Activated CD4-positive, alpha-beta T cell treated with anti-CD3 and anti-CD28 coated beads, Interleukin-2, amount 10 ng/mL, durations not matched to agents 7 days and 5 days (primary cell): ENCODE measurements at places on chromosomes 2 and 18. TPM values are rescaled to one million over a fixed set of nuclear protein-coding genes. Genes with fewer than 3 reads are reported as not detected.

GRCh38 chr2:240140511-240140910, at the start of gene OTOS:
Gene OTOS, minus strand, starts transcription at chr2:240140658. Its CDS starts 332 bp downstream, at chr2:240140326.
- H3K4me1 ChIP-seq = peaks cover 5% of the 10 kb centered on the region
- no peaks in the 10 kb centered on the region for H3K36me3 ChIP-seq
- H3K4me3 ChIP-seq = no peak within 1 kb of the TSS
- H3K27ac ChIP-seq = no peak within 1 kb of the TSS
- no peak for DNase-seq

GRCh38 chr2:235621736-235622135, 127.9 kb downstream of the AGAP1 start:
- H3K4me1 ChIP-seq = no peaks in the 10 kb centered on the region
- H3K27ac ChIP-seq = no peak overlapping the region
- DNase-seq = no peak

DNA sequence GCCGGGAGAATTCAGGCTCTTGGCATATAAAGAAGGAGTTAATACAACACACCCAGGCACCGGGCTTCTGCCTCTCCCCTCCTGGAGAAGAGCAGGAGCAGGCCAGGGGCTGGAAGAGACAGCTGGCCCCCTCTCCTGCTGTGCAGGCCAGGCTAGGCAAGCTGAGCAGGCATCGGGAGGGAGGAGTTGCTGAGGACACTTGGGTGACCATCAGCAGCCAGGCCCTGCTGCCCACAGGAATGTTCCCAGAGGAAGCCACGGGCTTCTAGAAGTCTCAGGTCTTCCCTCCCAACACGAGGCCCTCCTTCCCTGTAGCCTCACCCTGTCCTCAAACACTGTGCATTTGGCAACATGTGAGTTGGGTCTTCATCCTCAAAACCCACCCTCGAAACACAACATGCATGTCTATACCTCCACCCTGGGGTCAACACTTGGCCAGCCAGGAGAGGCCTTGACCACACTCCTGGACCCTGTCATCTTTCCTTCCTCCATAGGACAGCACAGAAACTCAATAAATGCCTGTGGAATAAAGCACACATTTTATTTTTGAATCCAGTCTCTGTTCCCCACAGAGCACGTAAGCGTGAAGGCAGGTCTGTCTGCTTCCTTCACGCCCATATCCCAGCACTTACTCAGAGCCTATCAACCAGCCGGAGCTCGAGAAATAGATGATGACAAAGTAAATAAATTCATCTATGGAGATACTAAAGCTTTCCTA, 433.8 kb upstream of the ID2 start:
- no peak overlapping the region for H3K4me3 ChIP-seq
- no peak overlapping the region for H3K27ac ChIP-seq
- DNase-seq = no peak
- peaks cover 11% of the 10 kb centered on the region for H3K36me3 ChIP-seq
- no peaks in the 10 kb centered on the region for H3K4me1 ChIP-seq

GRCh38 chr2:164257742-164258141, 363.5 kb downstream of the GRB14 start:
- H3K27me3 ChIP-seq = no peaks in the 10 kb centered on the region
- H3K36me3 ChIP-seq = no peaks in the 10 kb centered on the region
- H3K27ac ChIP-seq = no peak overlapping the region
- H3K4me3 ChIP-seq = no peak overlapping the region
- no peaks in the 10 kb centered on the region for H3K4me1 ChIP-seq

- DNase-seq = no peak
- no peaks in the 10 kb centered on the region for H3K36me3 ChIP-seq
- no peak overlapping the region for H3K4me3 ChIP-seq
- H3K27ac ChIP-seq = no peak overlapping the region
- H3K27me3 ChIP-seq = no peaks in the 10 kb centered on the region
Observed at GRCh38 chr18:78679613-78680260, 299.9 kb upstream of the SALL3 start.

TTR gene
- not detected for total RNA-seq

DNA sequence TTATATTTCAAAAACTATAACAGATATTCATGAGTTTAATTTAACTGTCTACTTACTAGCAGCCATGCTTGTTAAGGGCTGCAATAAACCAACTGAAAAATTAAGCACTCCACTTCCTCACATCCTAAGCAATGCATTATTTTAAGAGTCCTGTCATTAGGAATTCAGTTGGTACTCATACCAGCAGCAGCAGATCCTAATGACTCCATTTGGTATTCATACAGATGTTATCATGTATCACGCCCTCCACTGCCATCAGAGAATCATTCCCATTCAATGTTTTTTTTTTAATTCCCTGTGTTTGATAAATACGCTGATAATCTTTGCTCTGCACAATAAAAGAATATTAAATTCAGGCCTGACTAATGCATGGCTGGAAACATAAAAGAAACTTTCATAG, 236.8 kb downstream of the AFF3 start:
- no peak for DNase-seq
- H3K27me3 ChIP-seq = no peaks in the 10 kb centered on the region
- H3K36me3 ChIP-seq = no peaks in the 10 kb centered on the region
- H3K27ac ChIP-seq = no peak overlapping the region

GRCh38 chr2:40546439-40547191, 94.7 kb upstream of the SLC8A1 start:
- H3K27ac ChIP-seq = no peak overlapping the region
- no peaks in the 10 kb centered on the region for H3K27me3 ChIP-seq
- no peaks in the 10 kb centered on the region for H3K4me1 ChIP-seq
- H3K4me3 ChIP-seq = no peak overlapping the region

- no peak for DNase-seq
- H3K4me3 ChIP-seq = no peak overlapping the region
- no peaks in the 10 kb centered on the region for H3K4me1 ChIP-seq
- H3K27me3 ChIP-seq = no peaks in the 10 kb centered on the region
- H3K27ac ChIP-seq = no peak overlapping the region
Observed at GRCh38 chr18:8397034-8397433, 212.2 kb upstream of the RAB12 start.

DNA sequence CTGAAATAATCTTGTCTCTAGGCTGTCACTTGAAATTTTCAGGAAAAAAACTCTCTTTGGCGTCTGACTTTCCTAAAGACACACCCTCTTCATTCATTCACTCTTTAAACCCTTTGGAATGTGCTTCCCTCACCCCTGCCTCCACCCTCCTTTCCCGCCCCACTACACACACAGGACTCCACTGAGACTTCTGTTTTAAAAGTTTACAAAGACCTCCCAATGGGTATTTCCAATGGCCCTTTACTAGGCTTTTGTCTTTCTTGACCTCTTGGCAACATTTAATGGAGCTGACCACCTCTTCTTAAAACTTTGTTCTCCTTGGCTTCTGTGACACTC, 96.1 kb downstream of the RBMS1 start:
- no peak overlapping the region for H3K4me3 ChIP-seq
- H3K36me3 ChIP-seq = peaks cover 29% of the 10 kb centered on the region
- H3K27me3 ChIP-seq = no peaks in the 10 kb centered on the region
- no peak for DNase-seq
- peaks cover 50% of the 10 kb centered on the region for H3K4me1 ChIP-seq
- H3K27ac ChIP-seq = no peak overlapping the region

IL1F10 gene
- not detected for total RNA-seq

DNA sequence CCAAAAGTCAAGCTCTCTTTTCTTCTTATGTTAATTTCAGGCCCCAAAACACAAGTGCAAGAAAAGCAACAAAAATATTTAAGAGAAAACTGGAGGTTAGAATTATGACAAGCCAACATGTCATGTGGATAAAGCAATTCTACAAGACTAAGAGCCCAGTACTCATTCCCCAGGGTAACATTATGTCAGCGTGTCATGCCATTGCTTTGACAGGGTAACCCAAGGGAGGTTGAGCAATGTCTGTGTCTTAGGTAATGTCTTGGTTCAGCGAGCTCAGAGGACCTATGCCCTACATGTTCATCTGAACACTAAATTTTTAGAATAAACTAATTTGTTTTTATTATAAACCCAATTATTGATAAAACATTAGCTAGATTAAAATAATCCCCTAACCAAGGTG, 173.2 kb upstream of the ZNF804A start:
- H3K27ac ChIP-seq = no peak overlapping the region
- H3K36me3 ChIP-seq = no peaks in the 10 kb centered on the region
- no peak overlapping the region for H3K4me3 ChIP-seq

SLC5A6 gene
- total RNA-seq = 34.2 TPM

NEDD4L gene
- total RNA-seq = 5.6 TPM

DNA sequence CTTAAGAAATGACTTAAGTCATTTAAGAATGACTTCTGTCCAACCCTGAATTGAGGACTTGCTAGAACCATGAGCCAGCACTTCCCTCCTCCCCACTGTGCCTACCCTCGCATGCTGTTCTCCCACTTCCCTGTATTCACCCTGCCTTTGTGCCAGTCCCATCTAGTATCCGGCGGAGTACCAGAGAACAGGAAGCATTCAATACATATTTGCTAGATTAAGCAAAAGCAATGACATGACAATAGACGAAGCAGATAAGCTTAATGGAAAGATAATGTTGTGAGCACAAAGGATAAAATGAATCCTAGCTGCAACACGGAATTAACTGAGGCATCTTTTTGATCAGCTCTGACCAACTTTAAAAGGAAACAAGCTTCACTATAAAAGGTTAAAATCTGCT, 328.5 kb downstream of the TDRD15 start:
- no peaks in the 10 kb centered on the region for H3K27me3 ChIP-seq
- no peaks in the 10 kb centered on the region for H3K36me3 ChIP-seq
- DNase-seq = no peak
- H3K27ac ChIP-seq = no peak overlapping the region
- H3K4me1 ChIP-seq = no peaks in the 10 kb centered on the region
- no peak overlapping the region for H3K4me3 ChIP-seq

TMEM247 gene
- total RNA-seq = not detected

DNA sequence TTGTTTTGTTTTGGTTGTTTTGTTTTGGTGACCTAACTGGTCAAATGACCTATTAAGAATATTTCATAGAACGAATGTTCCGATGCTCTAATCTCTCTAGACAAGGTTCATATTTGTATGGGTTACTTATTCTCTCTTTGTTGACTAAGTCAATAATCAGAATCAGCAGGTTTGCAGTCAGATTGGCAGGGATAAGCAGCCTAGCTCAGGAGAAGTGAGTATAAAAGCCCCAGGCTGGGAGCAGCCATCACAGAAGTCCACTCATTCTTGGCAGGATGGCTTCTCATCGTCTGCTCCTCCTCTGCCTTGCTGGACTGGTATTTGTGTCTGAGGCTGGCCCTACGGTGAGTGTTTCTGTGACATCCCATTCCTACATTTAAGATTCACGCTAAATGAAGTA, at the start of gene TTR:
Gene TTR (plus strand): TSS at position 250 of the 400 bp plus-strand sequence. CDS start 26 bp downstream, at position 276.
- H3K27ac ChIP-seq = no peak within 1 kb of the TSS
- H3K4me1 ChIP-seq = no peaks in the 10 kb centered on the region
- H3K36me3 ChIP-seq = no peaks in the 10 kb centered on the region
- no peak for DNase-seq

CD226 gene
- total RNA-seq = 113 TPM

DNA sequence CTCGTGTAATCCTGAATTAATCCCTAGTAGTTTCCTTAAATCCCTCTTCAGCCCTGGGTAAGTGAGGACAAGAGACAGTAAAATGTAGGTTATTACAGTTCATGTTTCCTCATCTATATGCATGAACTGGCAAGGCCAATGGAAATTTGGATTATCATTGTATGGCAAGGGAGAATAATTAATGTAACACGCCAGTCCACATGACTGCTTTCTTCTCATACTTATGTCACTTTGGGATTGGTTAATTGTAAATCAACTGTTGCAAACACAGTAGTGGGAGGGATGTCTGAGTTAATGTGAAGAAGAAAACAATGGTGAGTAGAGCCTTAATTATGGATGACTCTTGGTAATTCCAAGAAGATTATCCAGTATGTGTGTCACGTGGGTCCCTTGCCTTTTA, 1.7 kb upstream of the SERPINB7 start:
- no peak overlapping the region for H3K27ac ChIP-seq
- H3K36me3 ChIP-seq = no peaks in the 10 kb centered on the region
- no peak for DNase-seq
- H3K4me3 ChIP-seq = no peak overlapping the region
- peaks cover 10% of the 10 kb centered on the region for H3K27me3 ChIP-seq
- H3K4me1 ChIP-seq = no peaks in the 10 kb centered on the region

CCNYL1 gene
- 6.9 TPM for total RNA-seq

HRH4 gene
- total RNA-seq = 0.21 TPM

DNA sequence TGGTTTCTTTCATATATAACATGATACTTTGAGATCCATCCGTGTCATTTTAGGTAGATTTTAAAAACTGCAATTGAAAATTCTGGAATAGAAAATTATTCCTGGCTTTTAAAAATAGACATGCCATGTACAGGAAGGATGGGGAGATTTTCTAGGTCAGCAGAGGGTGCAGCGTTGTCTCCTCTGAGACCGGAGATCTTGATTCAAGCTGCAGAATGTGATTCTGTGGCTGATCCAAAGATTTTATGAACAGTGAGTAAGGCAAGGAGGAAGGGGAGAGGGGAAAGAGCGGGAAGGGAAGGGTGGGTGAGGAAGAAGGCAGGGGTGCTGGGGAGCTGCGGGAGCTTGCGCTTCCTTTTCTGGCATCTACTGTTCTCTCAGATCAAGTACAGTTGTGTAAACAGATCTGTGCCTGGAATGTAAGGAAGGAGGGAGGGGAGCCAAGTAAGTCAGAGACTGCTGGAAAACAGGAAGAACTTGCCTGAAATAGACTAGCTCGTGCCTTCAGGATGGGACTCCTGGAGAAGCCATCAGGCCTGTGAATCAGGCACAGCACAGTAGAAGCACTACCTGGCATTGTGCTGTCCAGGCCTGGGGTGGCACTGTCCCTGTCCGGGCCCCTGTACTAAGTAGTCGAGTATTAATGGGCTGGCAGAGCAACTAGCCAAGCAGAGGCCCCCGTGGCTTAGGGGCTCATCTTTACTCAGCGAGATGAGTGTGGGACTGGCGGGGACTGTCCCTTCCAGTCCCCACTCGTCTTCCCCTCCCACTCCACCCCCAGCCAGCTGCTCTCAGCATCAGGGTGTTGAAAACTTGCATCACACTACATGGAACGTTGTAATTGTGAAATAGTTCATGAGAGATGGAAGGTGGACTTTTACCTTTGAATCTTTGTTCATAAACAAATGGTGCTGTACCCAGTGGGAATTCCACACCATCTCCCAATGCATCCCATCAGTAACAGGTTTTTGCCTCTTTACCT, 163.5 kb downstream of the UXS1 start:
- no peaks in the 10 kb centered on the region for H3K27me3 ChIP-seq
- peaks cover 2% of the 10 kb centered on the region for H3K36me3 ChIP-seq
- H3K27ac ChIP-seq = no peak overlapping the region
- H3K4me3 ChIP-seq = no peak overlapping the region
- peaks cover 19% of the 10 kb centered on the region for H3K4me1 ChIP-seq

DNA sequence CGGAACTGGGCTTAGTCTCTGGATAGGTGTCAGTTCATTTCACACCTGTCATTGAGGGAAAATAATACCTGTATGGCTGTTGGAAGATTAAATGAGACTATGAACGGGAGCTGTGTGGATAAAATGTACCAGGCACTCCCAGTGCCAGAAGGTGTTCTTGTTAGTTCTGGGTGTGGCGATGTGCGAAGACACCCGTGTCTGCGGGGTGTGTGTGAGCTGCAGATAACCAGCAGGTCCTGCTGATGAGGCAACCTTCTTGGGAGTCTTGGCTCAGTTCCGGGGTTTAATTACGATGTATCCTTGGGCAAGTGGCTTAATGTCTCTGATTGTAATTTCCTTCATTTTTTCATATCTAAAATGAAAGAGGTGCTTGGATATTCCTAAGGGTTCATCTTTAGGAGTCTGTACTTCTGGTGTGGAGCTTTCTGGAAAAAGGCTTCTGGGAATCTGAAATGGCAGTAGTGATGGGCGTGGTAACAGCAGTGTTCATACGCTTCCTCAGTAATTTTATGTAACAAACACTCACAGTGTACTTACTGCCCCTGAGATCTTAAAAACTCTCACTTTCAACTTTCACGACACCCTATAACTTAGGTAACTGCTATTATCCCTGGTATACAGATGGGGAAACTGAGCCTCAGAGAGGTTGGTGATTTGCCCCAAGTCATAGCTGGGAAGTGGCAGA, 35.0 kb downstream of the NEDD4L start:
- no peaks in the 10 kb centered on the region for H3K27me3 ChIP-seq
- DNase-seq = no peak
- H3K4me3 ChIP-seq = no peak overlapping the region
- no peak overlapping the region for H3K27ac ChIP-seq
